Stimulated activated CD4-positive, alpha-beta T cell treated with anti-CD3 and anti-CD28 coated beads, TNF-alpha, amount 100 ng/mL, for 4 hours (primary cell): ENCODE measurements at places on chromosomes 2 and 18.

- DNase-seq = no peak
Observed at GRCh38 chr18:36271153-36271552, 26.4 kb upstream of the FHOD3 start.

DNA sequence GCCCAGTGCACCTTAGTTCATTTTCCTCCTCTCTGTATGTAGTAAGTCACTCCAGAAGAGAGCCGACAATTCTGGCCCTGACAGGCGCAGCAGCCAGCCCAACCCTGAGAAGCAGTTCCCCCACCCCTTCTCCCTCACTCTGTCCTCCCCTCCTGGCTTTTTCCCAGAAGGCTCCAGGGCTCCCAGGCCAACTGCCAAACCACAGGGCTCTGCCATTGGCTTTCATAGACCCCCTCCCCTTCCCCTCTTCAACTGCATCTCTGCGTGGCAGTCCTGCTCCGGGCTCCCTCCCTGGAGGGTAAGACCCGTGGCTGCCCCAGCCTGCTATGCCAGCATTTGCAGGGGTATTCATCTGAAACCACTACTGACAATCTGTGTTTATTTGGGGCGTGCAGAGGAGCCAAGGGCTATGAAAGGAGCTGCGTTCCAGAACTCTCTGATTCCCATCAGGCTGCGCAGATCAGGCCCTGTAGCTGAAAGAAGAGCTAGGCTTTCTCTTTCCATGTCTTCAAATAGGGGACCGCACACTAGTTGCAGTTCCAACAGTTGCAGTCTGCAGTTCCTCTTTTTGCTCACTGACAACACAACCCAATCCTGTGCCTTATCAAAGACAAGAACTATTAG is 388.6 kb upstream of the TNP1 start:
- no peak for DNase-seq

DNA sequence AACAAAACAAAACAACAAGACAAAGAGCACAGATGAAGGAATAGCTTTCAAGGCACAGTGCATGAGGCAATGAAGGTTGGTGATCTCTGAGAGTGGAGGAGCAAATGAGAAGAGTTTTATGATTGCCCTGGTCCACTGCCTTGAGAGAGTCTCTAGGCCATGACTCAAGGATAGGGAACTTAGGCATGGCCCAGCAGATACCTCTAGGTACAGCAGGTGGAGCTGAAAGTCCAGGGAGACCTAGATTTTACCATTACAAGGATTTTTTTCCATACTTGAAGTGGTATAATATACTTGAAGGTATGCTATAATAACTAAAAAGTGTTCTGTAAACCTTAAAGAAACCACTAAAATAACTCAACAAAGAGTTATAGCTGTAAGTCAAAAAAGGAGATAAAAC is 239.5 kb upstream of the KLHL29 start:
- DNase-seq = no peak

GRCh38 chr2:59879700-59880131 is 673.7 kb downstream of the BCL11A start:
- DNase-seq = no peak
